Gastroesophageal sphincter (tissue), 4 donors: ENCODE measurements at places on chromosomes 7 and 10.

- ATAC-seq = no peak
Observed at GRCh38 chr7:72017756-72018155, 394.4 kb downstream of the CALN1 start.

DNA sequence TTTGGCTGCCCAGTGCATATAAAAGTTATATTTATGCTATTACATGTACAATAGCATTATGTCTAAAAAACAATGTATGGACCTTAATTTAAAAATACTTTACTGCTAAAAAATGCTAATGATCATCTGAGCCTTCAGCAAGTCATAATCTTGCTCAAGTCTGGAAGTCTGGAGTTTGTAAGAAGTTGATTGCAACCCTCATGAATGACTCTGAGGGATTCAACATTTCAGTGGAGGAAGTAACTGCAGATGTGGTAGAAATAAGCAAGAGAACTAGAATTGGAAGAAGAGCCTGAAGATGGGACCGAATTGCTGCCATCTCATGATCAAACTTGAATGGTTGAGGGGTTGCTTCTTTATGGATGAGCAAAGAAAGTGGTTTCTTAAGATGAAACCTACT is 13.0 kb upstream of the ADAMTS14 start:
- ATAC-seq = no peak

DNA sequence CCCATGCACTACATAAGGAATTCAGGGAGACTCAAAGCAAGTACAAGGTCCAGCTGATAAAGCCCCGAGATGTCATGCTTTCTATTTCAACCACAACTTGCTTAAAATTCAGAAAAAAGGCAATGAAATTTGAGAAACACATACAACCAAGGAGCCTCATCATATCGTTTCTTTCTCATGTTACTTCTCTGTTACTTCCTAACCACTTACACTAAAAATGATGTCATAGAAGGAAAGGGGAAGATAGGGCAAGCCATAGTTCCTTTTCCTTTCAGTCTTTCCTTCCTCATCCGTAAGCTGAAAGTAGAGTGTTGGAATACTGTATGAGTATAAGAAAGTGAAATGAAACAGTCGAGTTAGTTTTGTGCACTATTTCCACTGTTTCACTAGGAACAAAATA is 27.9 kb upstream of the CDK14 start:
- ATAC-seq = no peak

DNA sequence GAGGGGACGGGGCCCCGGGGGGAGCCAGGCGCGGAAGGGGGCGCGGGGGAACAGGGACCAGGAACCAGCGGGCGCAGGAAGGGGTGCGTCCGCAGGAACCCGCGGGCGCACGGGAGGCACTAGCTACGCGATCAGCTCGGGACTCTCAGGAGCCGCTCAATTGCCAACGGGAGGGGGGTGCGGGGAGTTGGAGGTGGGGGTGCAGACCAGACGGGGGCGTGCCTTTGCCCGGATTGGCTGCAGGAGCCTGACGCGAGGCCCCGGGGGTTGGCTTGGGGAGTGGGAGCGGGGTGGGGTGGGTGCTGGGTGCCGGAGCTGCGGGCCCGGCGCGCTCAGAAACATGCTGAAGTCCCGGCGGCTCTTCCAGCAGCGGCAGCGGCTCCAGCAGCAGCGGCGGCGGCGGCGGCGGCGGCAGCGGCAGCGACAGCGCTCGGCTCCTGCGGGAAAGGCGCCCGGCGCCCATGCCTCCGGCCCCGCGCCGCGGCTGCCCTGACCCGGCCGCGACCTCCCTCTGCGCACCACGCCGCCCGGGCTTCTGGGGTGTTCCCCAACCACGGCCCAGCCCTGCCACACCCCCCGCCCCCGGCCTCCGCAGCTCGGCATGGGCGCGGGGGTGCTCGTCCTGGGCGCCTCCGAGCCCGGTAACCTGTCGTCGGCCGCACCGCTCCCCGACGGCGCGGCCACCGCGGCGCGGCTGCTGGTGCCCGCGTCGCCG is at the start of gene ADRB1:
Gene ADRB1, plus strand, starts transcription at position 335 of the 715 bp plus-strand sequence. Its CDS starts 267 bp downstream, at position 602.
- peak; percentile 89 for ATAC-seq

GRCh38 chr7:26500749-26501352 is 209.2 kb downstream of the SNX10 start:
- ATAC-seq = no peak

GRCh38 chr10:43042503-43043341 is 34.1 kb upstream of the RET start:
- ATAC-seq = no peak

DNA sequence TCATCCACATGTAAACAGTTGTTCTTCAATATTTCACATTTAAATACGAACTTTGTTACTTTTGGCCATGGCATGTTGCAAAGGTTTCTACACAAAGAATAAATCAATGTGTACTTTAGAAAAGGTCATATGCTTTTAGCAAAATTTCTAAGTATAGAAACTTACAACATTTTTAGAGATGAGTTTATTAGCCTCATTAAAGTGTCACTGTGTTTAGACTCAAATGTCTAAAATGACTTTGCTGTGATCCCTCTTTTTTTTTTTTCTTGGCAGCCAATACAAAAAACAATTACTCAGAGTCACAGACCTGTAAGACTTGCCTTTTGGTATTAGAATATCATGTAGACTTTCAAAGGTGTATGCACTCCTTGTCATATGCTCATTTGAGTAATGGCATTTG is 349.3 kb upstream of the KIAA1217 start:
- no peak for ATAC-seq

- no peak for ATAC-seq
Observed at GRCh38 chr10:1195828-1196227, 139.6 kb downstream of the WDR37 start.

- ATAC-seq = no peak
Observed at GRCh38 chr10:90819911-90820310, 37.9 kb downstream of the HTR7 start.

- ATAC-seq = peak; percentile 10
Observed at GRCh38 chr7:30206491-30206890, 71.7 kb downstream of the MTURN start.

- ATAC-seq = no peak
Observed at GRCh38 chr7:156155988-156156733, 343.9 kb upstream of the SHH start.

DNA sequence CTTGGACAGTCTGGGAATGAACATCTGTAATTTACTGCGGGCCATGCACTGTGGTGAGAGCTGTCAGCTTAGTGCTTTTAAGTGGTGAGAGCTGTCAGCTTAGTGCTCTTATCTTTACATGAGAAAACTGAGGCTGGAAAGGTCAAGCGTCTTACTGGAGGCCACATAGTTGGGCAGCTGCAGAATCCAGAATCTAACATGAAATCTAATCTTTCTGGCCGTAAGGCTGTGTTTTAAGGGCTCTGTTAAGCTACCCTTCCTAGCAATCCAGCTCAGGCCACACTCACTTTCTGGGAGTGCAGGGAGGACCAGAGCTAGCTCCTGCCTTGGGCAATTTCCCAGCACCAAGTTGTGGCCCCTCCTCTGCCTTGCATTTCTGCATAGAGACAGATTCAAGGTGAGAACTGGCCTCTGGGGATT is 70.2 kb downstream of the SORCS3 start:
- ATAC-seq = no peak
